Activated CD4-positive, CD25-positive, alpha-beta regulatory T cell treated with anti-CD3 and anti-CD28 coated beads, Interleukin-2, amount 50 U/mL, for 16 hours (primary cell): ENCODE measurements at places on chromosomes 13 and 19.
A peak's percentile ranks its signal among the peaks of the same experiment; 100 is the strongest.

GRCh38 chr13:28628241-28628640 is 30.7 kb upstream of the POMP start:
- DNase-seq = no peak

- DNase-seq = no peak
These were observed 5.2 kb upstream of the TM6SF2 start for GRCh38 chr19:19278315-19278714.

- DNase-seq = no peak
These were observed 11.3 kb downstream of the PRKCSH start for GRCh38 chr19:11446652-11447301.

DNA sequence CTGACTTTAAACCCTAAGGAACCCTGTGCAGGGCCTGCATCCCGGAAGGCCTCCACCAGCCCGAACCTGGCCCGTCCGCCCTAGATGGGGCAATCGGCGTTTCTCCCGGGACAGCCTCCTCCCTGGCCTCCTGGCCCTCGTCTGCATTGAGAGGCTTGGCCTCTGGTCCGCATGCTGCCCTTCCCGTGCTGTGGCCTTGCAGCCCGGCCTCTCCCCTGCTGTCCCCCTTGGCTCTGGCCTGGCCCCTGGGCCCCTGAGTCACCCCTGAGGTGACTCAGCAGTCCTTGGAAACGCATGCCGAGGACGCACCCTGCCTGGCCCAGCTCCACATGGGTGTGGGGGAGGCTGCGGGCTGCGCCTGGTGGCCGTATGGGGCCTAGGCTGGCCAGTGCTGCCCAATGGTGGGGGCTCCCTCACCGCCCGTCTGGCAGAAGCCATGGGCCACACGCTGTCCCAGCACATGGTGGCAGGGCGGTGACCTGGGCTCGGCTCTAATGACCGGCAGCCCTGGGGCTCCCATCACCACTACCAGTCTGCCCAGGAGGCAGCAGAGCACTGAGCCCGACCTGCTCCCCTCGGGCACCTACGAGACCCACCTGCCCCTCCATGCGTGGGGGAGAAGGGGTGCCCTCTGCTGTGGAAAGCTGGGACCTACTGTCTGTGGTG is 25.7 kb downstream of the SH3GL1 start:
- no peak for DNase-seq

- DNase-seq = no peak
These were observed 423.7 kb upstream of the TSHZ3 start for GRCh38 chr19:31772915-31773314.

GRCh38 chr13:61138857-61139256 is 276.8 kb downstream of the PCDH20 start:
- DNase-seq = no peak

DNA sequence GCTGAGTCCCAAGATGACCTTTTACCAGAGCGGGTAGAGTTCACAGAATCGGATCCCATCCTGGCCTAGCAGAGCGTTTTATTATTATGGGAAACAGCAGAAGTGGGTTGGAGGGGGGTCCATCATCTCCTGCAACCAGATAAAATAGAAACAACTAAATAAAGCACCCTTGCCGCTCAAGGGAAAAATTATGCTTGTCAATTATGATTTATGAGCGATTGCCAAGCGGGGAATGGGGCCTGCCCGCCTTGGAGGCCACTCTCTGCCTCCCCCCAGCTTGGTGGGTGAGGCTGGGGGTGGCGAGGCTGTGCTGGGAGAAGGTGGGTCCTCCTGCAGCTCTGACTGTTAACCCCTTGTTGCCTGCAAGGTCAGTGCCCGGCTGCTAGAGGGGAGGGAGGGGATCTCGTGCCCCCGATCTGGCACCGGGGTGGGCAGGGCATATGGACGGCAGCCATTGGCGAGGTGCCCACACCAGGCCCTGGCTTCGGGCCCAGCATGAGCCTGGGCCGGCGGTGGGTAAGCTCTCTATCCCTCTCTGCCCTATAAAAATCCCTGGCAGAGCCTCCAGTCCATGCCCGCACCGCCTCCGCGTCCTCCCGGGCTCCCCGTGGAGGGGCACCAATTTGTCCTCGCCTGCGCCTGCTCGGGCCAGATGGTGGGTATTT is 129.1 kb downstream of the URI1 start:
- no peak for DNase-seq

- DNase-seq = no peak
These were observed 20.3 kb downstream of the NFIX start for GRCh38 chr19:13015361-13016223.

DNA sequence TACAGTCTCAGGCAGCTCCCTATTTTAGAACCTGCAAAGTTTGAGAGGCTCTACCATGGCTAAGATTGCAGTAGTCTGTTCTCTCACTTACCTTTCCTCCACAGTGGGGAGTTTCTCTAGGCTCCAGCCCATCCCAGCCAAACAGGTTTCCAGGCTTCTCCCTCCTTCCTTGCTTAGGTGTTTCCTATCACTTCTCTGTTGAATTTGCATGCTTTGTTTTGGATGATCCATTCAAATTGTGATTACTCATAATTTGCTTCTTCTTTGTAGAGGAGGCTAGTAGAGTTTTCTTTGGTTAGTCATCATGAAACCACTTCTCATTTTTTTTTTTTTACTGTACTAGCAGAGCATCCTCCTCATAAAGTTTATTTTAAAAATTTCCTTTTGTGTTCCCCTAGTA is 1242.2 kb upstream of the MIR17HG start:
- no peak for DNase-seq

DNA sequence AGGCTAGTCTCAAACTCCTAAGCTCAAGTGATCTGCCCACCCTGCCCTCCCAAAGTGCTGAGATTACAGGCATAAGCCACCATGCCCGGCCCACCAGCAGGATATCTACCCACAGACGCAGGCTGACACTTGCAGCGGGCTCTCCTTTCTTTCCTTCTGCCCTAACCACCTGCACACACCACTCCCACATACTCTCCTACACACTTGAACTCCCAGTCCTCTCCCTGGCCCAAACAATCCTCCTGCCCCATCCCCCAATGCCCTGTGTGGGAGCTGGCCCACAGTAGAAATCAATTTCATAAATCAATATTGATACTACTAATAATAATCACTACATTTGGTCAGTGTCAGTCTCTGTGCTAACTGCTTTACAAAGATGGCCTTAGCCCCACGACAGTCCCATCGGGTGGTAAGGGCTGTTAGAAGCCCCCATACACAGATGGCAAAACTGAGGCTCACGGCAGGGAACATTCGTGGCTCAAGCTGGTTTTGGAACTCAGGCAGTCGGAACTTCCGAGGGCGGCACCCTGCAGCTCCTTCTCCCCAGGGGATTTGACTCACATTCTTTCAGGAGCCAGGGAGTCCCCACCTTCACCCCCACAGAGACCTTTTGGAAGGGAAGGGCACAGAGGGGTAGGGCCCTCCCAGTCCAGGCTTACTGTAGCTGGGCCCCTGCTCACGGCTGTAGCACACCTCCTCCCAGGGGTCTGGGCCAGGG is 3.4 kb upstream of the DPF1 start:
- DNase-seq = no peak

GRCh38 chr19:4715529-4716221 is 8.0 kb downstream of the DPP9 start:
- DNase-seq = no peak

- DNase-seq = no peak
These were observed 12.7 kb upstream of the HNRNPL start for GRCh38 chr19:38862321-38863059.

DNA sequence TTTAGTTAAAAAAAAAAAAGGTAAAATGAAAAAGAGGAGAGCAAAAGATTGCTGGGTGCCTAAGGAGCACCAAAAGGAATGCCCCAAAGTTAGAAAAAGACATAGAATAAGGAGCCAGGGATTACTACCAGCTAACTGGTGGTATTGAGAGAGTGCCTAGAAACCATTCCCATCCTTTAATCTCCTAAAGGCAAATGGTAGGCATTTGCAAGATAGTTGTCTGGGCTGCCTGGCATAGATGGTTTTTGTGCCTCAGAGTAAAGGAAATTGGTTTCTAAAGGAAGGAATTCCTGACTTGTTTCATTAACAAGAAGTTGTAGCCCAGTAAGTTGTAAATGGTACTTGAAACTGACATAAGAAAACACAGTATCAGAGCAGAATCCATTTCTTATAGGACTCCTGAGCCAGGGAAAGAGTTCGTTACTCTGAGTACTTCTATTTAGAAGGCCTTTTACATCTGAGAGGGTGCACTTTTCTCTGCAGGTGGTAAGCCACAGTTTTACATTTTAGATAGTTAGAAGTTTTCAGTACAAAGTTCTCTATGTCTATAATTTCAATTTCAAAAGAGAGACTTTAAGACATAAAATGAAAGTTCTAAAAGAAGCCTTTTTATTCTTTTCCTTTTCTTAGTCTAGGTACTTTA is 92.6 kb downstream of the OLFM4 start:
- DNase-seq = no peak

GRCh38 chr19:1929021-1929742 is 11.8 kb upstream of the CSNK1G2 start:
- DNase-seq = peak; percentile 60

DNA sequence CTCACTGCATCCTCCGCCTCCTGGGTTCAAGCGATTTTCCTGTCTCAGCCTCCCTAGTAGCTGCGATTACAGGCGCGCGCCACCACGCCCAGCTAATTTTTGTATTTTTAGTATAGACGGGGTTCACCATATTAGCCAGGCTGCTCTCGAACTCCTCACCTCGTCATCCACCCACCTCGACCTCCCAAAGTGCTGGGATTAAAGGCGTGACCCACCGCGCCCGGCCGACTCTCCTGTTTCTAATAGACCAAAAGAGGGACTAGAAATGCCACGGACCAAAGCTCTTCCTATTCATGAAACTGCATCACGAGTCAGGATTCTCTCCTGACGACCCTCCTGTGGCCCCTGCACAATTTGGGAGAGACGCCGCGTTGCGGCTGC is 563 bp downstream of the ZNF43 start:
- DNase-seq = no peak

DNA sequence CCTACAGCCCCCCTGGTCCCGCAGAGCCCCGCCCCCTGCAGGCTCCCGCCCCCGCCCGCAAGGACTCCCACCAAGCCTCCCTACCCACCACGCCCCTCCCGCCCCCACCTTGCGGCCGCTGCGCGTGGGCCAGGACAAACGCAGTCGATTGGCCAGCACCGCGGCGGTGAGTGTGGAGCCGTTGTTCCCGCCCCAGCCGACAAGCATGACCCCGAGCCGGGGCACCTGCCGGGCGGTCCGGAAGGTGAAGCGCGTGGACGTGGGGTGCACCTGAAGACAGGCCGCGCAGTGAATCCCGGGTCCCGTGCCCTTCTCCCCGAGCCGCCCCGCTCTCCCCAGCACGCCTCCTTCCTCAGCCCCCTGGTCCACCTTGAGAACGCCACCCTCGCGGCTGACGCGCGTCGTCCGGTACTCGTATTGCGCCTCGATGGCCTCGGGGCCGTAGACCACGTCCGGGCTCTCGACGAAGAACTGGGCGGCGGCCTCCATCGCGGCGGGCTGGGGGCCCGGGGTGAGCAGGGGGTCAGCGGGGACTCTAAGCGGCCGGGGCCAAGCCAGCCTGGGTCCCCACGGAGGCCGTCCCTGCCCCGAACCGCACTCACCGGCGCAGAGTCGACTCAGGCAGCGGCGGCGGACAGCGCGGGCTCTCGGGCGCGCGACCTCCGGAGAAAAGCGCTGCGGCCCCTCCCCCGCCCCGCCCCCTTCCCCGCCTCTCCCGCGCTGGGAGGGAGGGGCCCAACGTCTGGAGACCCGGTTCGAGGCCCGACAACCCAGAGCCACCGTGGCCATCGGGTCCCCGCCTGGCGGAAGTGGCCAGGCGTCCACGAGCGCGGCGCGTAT is at the start of gene ISYNA1:
ISYNA1 (minus strand) TSS at position 643 of the 840 bp plus-strand sequence; CDS start at position 489, 154 bp downstream.
- no peak for DNase-seq

DNA sequence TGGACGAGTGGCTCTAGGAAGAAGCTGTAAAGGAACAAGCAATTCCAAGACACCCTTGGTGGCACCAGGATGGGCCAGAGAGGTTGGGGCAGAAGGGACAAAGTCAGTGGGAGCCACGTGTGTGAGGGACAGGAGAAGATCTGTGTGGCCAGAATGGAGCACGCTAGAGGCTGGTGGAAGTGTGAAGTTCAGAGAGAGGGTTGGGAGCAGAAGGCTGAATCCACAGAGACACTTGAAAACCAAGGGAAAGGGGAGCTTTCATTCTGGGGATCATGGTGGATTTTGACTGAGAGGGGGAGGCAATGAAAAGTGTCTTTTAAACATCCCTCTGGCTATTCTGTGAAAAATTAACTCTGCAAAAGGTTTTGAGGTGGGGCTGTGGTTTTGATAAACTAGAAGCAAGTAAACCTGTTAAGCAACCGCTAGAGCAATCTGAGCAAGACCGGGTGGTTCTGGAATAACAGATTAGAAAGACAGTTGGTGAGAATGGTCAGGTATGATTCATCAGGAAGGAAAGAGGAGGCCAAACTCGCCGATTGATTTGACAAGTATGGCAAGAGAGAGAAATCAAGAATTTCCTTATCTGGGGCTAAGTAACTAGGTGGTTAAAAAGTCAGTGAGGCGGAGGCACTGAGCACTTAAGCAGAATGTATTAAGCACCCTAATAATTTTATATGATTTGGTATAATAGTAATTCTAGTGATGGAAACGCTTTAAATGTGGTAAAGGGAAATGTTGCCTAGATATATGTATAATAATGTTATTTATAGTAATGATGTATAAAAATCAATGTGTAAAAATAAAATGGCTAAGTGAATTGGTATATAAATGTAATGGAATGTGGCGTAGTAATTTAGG is 140.0 kb downstream of the MYO16 start:
- no peak for DNase-seq

DNA sequence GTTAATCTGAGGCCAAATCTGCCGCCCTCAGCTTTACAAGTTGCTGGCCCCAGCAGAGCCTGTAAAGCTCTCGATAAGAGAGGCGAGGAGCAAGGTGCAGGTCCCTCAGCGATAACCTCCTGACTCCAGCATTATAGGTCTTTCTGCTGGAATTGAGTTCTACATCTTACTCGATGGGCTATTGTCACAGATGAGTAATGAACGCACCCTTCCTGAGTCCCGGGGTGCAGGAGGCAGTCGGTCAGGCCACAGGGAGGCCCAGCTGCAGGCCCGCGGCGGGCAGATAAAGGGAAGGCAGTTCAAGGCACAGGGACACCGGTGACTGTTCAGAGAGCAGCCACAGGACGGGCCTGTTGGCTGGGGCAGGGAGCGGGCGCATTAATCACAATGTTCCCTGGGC is 157.6 kb upstream of the OBI1 start:
- DNase-seq = no peak

- no peak for DNase-seq
These were observed 172.4 kb upstream of the PCDH9 start for GRCh38 chr13:67402546-67402945.

GRCh38 chr19:45114116-45114515 is 21.1 kb downstream of the PPP1R37 start:
- DNase-seq = no peak
